Neural crest cell (in vitro differentiated cells): ENCODE measurements at places on chromosomes 2 and 18.

DNA sequence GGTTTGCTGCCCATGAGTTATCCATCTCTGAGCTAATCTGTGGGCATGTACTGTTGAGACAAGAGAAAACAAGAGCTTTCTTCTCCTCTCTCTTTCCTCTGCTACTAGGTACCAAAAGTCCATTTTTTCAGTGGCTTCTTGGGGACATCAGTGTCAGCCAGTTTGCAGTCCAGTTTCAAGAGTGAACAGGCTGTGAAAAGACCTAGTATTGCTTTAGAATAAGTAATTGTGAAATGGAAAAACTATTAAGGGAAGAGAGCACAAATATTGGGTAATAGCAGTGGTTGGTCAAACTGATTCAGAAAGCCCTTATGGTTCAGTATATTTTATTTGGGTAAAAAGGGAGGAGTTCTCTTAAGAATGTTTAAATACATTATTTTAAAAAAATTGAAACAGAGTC, 33.0 kb upstream of the MEP1B start:
- no peak for DNase-seq

- no peak for DNase-seq
These were observed 93.6 kb downstream of the SMAD7 start for GRCh38 chr18:48857023-48857694.

DNA sequence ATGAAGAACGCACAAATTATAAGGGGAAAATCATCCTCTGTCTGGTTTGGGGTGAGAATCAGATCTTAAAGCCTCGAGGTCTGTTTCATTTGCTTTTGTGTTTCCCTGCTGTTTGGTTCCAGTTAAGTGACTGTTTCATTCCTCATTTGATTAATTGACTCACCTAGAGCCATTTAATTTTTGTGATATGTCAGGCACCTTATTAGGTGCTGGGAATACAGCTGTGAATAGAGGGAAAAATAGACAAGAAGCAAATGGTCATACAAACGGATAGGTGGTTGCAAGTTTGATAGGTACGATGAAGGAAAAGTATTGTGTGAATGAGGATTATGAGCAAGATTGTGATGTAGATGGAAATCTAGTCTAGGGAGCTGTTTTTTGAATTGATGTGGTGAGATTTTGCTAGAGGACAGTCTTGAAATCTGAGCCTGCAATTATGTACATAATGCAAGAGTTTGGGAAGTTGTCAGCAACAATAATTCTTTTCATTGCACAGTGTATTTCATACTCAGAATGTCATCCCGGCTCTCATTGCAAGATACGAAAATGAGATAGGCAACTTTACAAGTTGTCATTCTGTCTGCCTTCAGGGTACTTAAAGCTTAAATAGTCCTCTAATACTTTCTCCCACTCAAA, 2.2 kb downstream of the ACSL3 start:
- no peak for DNase-seq

DNA sequence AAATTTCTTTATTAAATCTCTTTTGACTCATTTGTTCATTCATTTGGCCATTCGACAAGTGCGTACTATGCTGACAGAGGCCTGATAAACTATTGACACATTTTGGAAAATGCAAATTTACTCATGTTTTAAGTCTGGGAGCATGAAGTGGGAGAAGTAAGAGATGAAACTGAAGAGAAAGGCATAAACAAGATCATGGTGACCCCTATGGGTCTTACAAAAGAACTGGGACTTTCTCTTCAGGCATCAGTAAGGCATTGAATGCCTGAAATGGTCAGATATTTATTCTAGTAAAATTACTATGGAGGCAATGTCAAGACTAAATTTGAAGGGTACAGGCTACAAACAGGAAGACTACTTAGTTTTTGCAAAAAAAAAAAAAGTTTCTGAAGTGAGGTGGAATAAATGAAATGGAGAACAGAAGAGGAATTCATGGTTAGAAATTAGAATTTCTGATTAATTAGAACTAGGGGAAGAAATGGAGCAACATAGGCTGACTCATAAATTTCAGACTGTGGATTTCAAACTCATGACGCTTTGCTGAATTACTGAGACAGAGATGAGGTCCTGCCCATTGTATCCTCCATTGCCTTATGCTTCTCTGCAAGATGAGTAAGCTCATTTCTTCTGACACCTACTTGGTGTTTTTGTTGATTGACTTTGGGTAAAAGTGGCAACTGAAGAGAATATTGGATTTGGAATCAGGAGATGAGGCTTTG, 32.7 kb downstream of the VSNL1 start:
- no peak for DNase-seq

GRCh38 chr2:33589444-33589843, 9.7 kb downstream of the FAM98A start:
- DNase-seq = no peak

DNA sequence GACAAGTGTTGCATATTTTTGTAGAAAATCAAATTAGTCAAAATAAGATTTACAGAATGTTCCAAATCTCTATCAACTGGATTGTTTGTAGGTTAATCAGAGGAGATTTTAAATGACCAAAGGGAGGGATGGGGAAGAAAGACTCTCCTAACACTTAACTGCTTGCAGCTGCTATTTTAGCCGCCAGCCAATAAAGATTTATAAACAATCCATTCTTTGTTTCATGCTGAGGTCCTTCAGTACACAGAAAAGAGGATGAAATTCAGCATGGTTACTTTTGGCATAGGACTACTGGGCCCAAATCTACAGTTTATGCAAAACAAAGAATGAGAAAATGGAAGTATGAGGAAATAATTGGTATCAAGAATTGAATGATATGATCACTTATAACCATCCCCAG, 86.4 kb upstream of the FN1 start:
- DNase-seq = no peak

DNA sequence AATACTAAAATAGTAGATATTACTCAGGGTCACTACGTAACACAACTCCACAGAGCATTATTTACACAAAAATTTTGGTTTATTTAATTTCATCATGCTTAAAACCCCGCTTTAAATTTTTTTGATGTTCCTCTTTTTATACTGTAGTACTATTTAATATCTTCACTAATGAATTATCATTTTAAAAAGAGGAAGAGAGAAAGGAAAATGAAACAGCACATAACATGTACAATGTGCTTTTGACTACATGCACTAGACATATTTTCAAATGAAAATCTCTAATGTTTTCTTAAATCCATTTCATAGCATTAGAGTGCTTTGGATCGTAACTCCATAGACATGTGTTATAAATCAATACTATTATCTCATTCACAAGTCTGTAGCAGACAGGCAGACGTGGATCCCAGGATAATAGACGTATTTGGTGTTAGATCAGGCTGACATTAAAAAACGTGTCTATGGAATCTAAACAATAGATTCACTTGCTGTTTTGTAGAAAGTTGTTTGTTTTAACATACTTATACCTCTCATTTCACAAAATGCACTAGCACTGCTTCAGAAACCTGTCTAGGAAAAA, 897.0 kb downstream of the CPS1 start:
- no peak for DNase-seq

DNA sequence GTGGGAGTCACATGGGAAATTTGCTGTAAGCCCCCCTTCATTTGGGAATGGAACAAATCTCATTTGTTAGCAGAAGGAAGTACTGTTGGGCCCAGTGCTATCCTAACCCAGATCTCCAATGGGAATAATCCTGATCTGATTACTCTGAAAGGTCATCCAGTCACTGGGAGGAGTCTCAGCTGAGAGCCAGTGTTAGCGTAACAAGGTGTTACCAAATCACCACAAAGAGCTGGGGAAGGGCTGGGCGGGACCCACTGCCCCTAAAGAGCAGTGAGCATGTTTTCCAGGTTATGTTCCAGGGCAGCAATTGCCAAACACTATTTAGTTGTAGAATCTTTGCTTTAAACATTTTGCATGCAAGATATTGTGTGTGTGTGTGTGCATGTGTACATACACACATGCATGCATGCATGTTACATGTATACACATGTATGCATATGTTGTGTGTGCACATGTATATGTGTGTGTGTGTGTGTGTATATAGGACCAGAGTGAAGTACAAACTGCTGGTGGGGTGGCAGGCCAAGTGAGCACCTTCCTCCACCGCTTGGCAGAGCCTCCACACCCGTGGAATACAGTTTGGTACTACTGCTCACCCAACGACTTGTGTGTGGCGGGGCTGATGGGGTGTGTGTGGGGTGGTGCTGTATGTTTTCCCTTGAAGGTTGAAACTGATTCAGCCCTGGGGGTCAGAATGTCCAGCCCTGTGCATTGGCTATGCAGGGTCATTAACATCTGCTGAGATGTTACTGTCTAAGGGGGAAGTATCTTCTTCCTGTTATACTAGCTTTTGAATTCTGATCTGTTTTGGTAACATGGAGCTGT, 15.2 kb downstream of the INPP5D start:
- no peak for DNase-seq

GRCh38 chr18:22711192-22711685, 221.9 kb upstream of the RBBP8 start:
- no peak for DNase-seq

GRCh38 chr2:145166731-145167302, 646.9 kb upstream of the ZEB2 start:
- no peak for DNase-seq

- no peak for DNase-seq
These were observed 344.0 kb downstream of the ARHGAP15 start for GRCh38 chr2:143473216-143473615.
